NK-92 treated with Interleukin-12 subunit alpha and Interleukin-12 subunit beta, amount 100 ng/mL, for 24 hours (cell line): ENCODE measurements at places on chromosomes 12 and 14.

- no peak for DNase-seq
Observed at GRCh38 chr12:77364400-77364799, 299.0 kb upstream of the E2F7 start.

DNA sequence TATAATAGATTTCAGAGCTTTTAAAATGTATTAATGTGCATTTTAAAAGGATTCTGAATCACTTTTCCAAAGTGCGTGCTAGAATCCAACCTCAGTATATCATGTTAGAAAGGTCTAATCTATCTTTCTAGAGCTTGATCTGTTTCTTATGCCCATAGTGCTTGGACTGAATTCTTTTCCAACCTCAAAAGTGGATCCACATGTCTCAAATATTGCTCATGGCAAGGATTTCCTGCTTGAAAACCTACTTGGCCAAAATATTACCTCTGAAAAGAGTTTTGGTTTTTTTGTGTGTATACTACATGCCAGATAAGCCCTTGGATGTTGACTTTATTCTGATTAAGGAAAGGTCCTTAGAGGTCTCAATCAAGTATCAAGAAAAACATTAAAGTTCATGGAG is 16.9 kb upstream of the SLC6A15 start:
- no peak for DNase-seq

GRCh38 chr14:53824061-53824460 is 132.6 kb downstream of the BMP4 start:
- no peak for DNase-seq

- DNase-seq = no peak
Observed at GRCh38 chr14:105897725-105898113, 371.3 kb downstream of the TMEM121 start.

DNA sequence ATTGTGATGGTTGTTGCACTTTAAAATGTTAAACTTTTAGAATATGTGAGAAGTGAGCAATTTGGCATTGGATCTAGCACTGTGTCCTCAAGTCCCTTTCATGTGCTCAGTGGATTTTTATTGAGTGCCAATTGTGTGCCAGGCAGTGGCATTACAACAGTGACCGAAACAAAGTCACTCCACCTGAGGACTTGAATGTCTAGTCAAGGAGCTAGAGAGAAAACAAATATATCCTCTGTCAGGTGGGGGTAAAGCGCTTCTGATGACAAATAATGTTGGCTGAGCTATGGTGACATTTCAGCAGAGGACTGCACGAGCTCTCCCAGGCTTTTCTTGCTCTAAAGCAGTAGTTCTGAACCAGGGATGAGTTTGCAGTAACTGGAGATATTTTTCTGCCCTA is 240.4 kb downstream of the RGS6 start:
- no peak for DNase-seq

- DNase-seq = no peak
Observed at GRCh38 chr12:4001031-4001430, 127.8 kb upstream of the PARP11 start.

GRCh38 chr12:108004319-108004718 is 124.8 kb upstream of the WSCD2 start:
- DNase-seq = no peak

DNA sequence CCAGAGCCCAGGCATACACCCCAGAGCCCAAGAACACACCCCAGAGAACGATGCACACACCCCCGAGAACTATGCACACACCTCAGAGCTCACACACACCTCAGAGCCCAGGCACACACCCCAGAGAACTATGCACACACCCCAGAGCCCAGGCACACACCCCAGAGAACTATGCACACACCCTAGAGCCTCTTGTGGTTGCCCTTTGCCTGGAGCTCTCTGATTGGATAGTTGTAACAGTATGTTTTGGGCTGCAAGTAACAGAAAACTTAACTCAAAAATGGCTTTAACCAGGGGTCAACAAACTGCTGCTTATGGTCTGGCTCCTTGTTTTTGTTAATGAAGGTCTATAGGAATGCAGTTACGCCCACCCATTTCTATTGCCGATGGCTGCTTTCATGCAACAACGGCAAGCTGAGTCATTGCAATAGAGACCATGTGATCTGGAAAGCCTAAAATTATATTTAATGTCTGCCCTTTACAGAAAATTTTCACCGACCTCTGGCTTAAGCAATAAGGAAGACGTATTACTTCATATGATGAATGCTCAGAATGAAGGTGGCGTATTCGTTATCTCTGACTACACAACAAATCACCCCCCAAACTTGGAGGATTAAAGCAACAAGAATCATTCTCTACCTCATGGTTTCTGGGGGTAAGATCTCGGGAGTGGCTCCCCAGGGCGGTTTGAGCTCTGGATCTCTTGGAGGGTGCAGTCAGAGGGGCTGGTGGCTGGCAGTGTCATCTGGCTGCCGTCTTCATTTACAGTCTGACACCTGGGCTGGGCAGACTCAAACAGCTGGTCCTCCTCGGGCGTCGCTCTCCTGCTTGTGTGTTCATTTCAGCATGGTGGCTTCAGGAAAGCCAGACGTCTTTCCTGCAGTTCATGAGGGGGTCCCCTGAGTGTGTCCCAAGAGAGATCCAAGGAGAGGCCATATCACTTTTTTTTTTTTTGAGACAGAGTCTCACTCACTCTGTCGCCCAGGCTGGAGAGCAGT is 66.3 kb upstream of the NCOR2 start:
- DNase-seq = no peak

GRCh38 chr12:64658892-64659481 is 48.7 kb downstream of the RASSF3 start:
- DNase-seq = no peak
